IMR-90 (cell line): ENCODE measurements at places on chromosomes 3 and 15.

DNA sequence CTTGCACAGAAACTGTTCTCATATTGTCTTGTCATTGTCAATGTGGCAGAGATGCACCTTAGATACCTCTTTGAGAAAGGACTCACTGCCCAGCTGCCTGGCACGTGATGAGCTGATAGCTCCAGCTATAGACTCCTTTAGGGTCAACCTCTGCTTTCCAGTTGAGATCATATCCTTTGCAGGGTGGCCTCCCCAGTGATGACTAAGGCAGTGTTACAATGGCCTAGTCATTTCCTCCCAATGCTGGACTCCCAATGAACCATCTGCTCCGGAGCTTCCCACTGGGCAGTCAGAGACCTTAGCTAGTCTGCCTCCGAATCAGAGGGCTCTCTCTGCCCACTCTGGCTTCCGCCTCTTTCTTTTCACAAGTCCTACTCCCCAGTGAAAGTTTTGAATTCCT is 79.5 kb downstream of the CHRD start:
- peak; percentile 84 for DNase-seq

DNA sequence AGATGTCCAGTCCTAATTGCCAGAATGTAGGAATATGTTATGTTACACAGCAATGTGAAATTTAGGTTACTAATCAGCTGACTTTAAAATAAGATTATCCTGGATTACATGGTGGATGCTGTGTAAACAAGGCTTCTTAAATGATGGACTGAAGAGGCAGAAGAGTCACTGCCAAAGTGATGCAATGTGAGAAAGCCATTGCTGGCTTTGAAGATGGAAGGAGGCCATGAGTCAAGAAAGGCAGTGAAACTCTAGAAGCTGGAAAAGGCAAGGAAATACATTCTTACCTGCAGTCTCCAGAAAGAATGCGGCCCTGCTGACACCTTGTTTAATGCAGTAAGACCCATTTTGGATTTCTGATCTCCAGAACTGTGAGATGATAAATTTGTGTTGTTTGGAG is 179.1 kb upstream of the ZPLD1 start:
- no peak for DNase-seq

DNA sequence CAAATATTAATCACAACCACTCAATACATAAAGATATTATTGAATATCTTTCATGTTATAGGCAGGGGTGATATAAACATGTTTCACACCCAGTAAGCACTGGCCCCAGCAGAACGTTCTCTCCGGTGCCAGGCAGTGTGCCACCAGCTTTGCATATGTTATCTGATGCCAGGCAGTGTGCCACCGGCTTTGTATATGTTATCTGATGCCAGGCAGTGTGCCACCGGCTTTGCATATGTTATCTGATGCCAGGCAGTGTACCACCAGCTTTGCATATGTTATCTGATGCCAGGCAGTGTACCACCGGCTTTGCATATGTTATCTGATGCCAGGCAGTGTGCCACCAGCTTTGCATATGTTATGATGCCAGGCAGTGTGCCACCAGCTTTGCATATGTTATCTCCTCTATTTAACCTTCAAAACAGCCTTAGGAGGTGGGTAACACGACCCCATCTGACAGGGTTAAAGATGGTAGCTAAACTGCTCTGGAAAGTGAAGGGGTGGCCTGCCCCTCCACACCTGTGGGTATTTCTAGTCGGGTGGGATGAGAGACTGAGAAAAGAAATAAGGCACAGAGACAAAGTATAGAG is 6.9 kb downstream of the MUC20 start:
- no peak for DNase-seq

DNA sequence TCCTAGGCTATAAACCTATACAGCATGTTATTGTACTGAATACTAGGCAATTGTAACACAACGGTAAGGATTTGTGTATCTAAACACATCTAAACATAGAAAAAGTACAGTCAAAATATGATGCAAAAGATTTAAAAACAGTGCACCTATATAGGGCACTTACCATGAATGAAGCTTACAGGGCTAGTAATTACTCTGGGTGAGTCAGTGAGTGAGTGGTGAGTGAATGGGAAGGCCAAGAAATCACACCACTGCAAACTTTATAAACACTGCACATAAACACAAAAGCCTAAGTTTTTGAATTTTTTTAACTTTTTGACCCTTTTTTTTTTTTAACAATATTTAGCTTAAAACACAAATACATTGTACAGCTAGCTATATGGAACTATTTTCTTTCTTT is 204.7 kb upstream of the CTNNB1 start:
- DNase-seq = no peak

- no peak for DNase-seq
These were observed 141.3 kb upstream of the ATP2B2 start for GRCh38 chr3:10646531-10647335.

DNA sequence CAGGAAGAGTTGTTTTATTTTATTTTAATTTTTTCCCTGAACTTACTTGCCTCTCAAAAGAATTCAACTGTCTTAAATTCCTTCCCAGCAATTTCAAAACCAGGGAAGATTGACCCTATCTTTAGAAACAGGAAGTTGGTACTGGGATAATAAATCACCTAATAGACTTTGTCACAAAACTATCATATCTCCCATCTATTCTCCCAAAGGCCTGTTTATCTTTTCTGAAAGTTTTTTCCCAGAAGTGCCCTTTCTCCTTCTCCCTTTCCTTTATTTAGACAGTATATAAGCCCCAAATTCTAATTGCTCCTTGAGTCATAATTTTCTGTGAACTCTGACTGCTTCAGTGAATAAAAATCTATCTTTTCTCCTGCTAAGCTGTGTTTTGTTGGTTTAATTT is 2.9 kb upstream of the RNF7 start:
- DNase-seq = no peak

DNA sequence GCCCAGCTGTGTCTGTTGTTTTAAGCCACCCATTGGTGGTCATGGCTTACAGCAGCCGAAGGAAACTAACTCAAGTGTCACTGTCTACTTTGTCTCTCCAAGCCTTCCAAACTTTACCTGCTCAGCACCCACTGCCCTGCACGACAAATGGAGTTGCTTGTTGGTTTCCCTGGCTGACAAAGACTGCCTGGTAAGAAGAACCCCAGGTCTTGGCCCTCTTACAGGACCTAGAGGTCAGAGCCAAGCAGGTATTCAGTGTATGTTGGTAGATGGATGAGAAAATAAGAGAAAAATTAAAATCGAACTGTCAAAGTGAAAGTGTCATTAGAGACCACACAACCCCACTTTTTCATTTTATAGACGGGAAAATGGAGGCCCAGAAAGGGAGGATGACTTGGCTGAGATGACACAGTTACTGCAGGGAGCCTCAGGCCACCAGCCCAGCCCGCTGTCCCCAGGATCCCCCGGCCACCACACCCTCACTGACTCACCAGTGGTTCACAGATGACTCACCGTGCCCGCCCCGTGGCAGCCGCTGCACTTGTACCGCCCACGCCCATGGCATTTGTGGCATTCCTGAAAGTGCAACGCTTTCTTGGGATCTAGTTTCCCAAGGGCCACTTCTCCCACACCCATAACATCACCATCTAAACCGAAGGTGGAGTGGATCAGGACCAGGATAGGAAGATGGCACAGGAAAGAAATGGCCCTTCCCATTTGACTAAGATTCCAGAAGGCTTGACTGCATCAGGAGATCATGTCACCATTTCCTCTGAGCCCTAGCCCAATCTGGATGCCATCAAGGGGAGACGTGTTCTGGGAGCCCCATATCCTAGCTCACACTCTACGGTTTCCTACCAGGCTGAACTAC is 15.2 kb downstream of the SSUH2 start:
- DNase-seq = peak; percentile 86

- no peak for DNase-seq
These were observed 47.2 kb downstream of the CCDC12 start for GRCh38 chr3:46929324-46929723.

DNA sequence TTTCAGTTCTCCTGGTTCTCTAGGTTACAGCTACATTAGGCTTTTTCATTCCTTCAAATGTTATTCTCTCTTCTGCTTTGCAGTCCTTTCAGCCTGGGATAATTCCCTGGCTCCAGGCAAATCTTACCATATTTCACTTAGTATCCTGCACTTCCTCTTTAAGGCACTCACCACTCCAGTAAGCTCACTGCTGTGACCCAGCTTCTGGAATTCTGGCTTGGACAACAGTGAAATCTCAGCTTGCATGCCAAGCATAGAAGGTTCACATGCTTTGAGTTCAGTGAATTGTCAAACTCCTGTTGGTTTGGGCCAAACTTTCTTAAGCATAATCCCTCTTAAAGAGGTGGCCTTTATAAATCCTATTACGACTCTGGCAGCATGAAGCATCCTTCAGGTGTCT is 69.4 kb downstream of the SCN10A start:
- DNase-seq = no peak

GRCh38 chr3:4582624-4583023 is 89.5 kb downstream of the ITPR1 start:
- peak; percentile 27 for DNase-seq

- DNase-seq = no peak
These were observed 64.5 kb downstream of the DAPK2 start for GRCh38 chr15:63981596-63982320.

DNA sequence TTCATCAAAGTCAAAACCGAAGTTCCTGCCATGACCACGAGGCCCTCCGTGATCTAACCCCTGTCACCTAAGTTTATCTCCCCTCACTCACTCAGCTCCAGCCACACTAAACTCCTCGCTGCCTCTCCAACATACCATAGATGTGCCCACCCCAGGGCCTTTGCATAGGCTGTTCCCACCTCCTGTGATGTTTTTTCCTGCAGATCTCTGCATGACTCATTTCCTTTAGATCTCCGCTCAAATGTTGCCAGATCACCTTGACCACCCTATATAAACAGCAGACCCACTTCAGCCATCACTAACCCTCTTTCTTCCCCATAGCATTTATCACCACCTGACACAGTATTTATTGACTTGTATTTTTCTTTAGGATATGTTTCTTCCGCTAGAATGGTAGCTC is 58.5 kb downstream of the HRH1 start:
- DNase-seq = no peak

GRCh38 chr3:60323651-60324050 is 927.6 kb downstream of the FHIT start:
- DNase-seq = no peak

DNA sequence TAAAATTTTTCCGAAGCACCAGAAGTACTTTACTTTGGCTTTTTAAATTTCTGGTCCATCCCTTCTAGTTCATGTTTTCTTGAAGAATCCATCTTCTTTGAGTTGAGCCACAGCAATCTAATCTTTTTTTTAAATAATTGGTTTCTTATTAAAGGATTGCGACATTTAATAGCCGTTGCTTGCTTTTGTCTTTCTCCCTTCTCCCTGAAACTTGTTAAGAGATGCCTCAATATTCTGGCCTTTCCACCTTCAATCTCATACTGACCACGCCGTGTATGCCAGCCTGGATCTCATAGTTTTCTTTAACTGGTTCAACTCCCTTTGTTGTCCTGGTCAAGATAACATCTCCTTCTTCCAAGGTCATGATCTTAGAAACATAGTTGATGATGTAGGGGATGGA is 18.4 kb upstream of the RPLP1 start:
- DNase-seq = no peak

DNA sequence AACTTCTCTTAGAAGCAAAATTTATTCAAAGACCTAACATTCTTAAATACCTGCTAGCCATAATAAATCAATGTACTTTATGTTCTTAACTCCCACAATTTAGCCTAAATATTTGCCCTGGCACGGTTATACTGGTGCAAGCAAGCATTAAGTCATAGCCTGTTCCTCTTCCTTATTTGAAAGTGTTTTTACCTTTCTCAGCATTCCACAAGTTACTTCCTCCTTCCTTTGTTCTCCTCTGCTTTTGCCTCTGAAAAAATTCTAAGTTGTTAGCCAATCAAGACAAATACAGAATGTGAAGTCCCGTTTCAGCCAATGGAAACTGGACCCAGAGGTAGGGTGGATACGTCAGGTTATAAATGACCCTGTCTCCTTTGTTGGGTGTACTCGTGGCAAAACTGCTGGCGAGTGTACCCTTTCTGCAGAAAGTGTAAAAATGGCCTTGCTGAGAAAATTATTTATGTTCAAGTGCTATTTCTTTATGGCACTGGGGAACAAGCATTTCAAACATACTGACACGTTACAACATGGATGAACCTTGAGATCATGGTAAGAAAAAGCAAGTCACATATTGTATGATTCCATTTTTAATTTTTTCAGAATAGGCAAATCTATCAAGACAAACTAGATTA is 3.1 kb upstream of the TATDN2 start:
- DNase-seq = no peak

DNA sequence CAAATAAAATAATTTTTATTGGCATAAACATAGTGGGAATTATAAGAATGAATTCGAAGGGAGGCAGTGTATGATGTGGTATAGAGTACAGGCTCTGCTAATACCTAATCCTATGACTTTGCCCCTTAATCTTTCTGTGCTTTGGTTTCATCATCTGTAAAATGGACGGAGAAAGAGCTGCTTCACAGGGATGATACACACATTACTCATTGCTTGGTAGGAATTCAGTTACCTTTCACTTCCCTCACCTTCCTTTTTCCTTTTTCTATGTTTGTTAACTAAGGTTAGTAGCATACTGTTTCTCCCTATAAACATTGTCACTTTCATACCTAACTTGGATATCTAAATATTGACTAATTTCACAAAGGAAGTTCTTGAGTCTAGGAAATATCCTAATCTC is 36.2 kb downstream of the LEKR1 start:
- no peak for DNase-seq

DNA sequence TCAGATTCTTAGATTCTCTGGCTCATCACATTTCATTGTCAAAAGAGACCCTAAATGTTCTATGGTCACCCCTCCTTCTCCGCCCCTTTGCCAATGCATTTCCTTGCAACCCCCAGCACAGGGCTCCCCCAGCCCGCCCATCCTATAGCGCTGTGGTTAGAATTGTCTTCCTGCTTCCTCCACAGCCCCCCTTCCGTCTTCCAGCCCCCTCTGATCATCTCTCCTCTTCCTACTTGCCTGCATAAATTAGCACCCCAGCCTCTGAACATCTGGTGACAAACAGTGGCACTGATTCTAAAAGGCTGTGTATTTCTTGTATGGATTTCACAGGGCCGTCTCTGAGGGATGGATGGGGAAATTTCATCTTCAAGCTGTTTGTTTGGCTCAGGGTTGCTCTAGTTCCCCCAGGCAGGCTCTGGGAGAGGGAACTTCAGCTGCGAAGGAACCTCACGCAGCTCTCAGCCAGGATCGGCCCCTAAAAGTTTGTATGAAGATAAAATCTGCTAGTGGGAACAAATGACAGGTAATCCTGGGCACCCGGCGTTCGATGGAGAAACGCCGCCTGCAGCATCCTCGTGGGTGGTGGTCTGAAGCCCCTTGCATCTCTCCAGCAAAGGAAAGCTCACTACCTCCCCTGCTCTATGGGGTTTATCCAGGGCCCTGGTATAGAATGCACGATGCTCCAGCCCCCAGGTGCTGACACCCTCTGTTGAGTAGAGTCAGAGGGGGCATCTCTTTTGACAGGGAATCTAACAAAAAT is 83.0 kb downstream of the WNT7A start:
- no peak for DNase-seq

GRCh38 chr15:80587816-80588456 is 107.2 kb upstream of the ABHD17C start:
- DNase-seq = peak; percentile 81

DNA sequence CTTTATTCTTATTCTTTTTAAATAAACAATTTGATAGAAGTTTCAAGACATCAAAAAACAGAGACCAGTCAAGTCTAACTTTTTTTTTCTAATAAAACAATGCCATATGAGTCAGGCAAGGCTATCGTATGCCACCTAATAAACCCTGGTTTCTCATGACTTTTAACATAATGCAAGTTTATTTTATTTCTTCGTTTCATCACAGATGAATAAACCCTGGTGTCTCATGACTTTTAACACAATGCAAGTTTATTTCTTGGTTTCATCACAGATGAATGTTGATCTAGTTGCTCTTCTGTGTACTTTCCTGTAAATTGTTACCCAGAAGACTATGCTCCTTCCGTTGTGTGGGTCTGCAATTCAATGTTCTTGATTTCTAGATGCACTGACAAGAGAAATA is 905.4 kb downstream of the ROBO2 start:
- DNase-seq = no peak
